ENCODE measurements at places on chromosomes 5 and 9.
A peak's percentile ranks its signal among the peaks of the same experiment; 100 is the strongest.

GRCh38 chr5:140042643-140043507 is at the start of gene NRG2:
Gene NRG2 (minus strand): TSS chr5:140043299.
- peak; percentile 75 for DNase-seq

DNA sequence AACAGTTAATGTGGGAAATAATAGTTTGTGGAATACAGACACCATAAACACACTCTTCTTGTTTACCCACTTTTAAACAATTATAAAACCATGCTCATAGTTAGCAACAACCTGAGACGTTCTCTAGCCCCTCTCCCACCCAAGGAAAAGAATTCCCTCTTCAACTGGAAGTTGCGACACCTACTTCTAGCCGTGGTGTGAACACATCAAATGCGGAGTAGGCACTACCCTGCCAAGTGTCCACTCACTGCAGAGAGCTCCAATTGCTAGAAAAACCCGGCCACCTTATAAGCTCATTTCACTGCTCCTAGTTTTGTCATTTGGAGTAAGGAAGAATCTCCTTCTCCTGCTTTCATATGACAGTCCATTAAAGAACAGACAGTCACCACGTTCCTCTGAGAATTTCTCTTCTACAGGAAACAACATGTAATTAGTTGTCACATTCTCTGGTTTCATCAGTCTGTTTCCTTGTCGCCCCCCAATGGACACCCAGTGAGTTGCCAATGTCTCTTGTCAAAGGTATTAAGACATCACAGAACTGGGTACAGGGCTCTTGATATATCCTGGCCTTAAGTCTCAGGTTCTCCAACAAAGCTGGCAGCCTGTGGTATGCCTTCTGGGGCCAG is 47.3 kb downstream of the PRLR start:
- peak; percentile 35 for DNase-seq

GRCh38 chr9:23412046-23412445 is 414.0 kb downstream of the ELAVL2 start:
- no peak for DNase-seq

DNA sequence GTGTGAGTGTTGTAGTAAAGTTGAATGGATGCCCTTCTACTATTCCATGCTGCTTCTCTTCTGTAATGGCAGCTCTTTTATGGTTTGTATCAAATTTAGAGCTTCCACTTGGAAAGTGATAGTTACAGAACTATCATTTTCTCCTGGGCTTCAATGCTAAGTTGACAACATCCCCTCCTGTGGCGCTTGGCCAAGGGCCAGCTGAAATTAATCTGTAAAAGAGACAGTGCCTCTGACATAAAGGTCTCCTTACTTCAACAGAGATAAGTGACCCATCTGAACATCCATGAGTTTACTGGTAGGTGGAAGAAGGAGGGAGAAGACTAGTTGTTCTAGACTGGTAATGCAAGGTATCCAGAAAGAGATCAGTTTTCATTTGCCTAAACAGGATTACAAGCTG is 39.7 kb downstream of the CHSY3 start:
- DNase-seq = no peak

DNA sequence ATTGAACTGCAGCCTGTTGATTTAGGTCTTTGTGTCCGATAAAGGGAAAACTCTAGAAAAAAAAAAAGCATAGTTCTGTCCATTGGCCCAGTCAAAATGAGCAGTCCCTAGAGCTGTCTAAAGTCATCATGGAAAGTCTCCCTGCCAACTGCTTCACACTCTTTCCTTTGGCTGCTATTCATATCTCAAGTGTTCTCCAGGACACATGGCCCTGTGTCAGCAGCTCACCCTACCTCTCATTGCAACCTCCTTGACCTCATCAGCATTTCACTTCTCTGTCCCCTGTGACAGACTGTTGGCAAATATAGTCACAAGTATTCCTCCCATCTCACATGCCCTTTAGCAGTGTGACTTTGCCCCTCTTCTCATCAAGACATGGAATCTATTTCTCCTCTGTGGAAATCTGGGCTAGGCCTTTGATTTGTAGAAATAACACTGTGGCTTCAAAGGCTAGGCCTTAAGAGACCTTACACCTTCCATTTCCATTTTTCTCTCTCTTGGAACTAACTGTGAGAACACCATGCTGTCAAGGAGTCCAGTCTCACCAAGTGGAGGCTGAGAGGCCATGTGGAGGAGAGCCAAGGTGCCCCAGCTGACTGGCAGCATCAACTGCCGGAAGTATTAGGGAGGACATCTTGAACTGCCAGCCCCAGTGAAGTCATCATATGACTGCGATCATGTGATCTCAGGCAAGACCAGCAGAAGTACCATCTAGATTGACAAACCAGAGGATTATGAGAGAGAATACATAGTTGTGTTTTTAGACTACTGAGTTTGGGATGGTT is 149.4 kb upstream of the TARS1 start:
- DNase-seq = no peak

DNA sequence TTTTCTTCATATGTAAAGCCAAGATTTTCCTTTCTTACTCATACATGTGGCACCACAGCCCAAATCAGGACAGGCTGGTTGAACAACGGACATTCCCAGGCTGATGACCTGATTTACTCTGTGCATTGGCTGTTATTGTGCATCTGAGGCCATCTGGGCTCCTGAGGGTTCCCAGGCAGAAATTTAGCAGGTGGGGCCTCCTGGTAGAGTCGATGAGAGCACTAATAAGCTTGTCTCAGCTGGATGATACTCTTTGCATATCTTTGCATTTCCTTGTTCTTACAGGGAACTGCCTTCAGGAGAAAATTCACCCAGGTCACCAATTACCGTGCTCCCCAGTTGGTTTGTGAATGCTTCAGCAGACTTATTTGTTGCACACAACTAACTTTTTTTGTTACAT is 605.1 kb downstream of the ELAVL2 start:
- no peak for DNase-seq

- DNase-seq = no peak
Observed at GRCh38 chr5:138926688-138927448, 51.7 kb upstream of the LRRTM2 start.

DNA sequence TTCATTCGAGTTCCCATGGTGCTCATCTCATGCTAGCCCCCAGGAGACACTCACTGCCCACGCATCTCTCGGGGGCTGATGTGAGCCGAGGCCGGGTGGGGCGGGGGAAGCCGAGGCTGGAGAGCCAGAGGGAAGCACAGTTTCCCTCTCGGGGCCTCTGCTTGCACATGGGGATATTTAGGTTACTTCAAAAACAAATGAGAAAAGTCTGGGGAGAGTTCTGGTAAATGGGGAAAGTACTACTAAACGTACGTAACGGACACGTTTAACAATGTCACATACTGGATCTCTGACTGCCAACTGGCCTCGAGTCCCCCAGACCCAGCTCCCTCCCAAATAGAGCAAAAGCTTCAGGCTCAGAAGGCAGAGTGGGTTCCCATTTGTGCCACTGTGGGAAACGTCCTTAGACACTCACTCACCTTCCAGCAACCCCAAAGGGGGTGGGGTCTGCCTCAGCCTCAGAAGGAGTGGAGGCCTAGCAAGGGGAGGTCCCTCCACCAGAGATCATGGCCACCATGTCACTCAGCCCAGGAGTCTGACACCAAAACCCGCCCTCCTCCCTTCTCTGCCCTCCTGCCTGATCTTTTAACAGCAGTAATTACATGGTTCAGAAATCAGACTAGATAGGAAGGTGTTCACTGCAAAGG is 33.8 kb upstream of the NTNG2 start:
- no peak for DNase-seq

- DNase-seq = no peak
Observed at GRCh38 chr9:137172901-137173795, 1.3 kb upstream of the TMEM210 start.

- DNase-seq = no peak
Observed at GRCh38 chr5:151240924-151241635, 11.9 kb upstream of the GM2A start.

- DNase-seq = no peak
Observed at GRCh38 chr9:132708769-132709430, 38.6 kb downstream of the GTF3C4 start.

- no peak for DNase-seq
Observed at GRCh38 chr9:95088421-95089161, 228.9 kb downstream of the FANCC start.

GRCh38 chr5:151895660-151896030 is 29.0 kb downstream of the GLRA1 start:
- no peak for DNase-seq

DNA sequence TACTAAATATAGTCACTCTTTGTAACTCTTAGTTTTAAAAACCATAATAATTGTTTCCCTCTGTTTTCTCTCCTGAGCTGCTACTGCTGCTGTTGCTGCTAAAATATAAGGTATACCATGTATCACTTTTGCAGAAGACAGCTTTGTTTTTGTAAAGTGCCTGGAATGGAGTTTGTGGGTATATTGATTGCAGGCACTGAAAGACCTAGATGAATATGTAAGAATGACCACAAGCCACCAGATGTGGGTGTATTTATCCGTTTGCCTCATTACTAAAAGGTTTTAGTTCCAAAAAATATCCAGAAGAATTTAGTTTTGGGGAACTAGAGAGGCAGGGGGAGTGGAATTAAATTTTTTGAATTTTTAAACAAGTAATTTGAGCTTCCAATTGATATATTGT is 151.1 kb upstream of the CDKN2B start:
- DNase-seq = no peak

DNA sequence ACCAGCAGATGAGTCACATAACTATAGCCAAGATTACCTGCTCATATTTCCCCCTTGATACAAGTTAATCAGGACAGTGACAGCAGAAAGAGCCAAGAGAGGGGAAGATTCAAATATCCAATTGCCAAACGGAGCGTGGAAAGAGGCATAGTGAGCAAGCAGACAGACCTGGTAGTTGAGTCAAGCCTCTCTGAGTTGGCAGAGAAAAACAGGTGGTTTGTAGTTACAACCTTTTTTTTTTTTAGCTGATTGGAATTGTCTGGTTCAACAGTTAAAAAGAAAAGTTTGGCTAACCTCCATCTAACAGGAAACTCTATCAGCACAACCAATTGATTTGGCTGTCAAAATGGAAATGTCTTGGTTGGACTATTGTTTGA is 272.1 kb downstream of the TLE1 start:
- DNase-seq = no peak

DNA sequence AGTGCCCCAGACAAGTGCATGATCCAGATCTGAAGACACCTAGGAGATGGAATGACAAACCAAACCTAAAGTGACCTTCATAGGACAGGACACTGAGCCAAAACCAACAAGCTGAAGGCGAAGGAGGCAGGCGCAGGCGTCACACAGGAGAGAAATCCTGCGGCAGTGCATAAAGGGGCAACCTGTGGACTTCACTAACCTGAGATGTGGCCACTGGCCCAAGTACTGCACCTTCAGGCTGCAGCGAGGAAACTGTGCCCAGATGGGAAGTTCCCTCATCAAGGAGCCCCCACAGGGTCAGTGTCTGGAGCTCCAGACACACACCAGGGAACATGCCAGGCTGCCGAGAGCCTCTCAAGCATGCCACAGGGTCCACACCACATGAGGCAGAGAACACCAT is 3.7 kb downstream of the IPPK start:
- no peak for DNase-seq

- no peak for DNase-seq
Observed at GRCh38 chr9:124409410-124409809, 5.8 kb downstream of the PSMB7 start.

GRCh38 chr5:172478256-172478655 is 23.9 kb upstream of the SH3PXD2B start:
- DNase-seq = no peak

DNA sequence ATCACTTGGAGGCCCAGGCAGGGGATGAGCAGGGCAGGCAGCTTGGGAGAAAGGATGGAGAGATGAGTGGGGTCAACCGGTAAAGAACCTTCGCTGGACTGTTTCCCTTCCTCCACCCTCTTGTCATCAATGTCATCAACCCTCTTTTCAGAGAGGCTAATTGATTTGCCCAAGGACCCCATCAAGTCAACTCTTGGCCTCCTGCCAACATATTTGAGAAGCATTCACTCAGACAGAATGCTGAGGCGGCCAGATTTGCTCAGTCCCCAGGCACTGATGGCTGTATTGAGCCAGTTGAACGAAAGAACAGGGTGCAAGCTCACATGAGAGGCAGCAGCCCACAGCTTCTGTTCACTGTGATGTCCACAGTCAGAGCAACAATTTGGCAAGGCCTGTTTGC is 193.5 kb downstream of the RFK start:
- no peak for DNase-seq

GRCh38 chr5:66826263-66826662 is 230.1 kb downstream of the MAST4 start:
- DNase-seq = no peak

DNA sequence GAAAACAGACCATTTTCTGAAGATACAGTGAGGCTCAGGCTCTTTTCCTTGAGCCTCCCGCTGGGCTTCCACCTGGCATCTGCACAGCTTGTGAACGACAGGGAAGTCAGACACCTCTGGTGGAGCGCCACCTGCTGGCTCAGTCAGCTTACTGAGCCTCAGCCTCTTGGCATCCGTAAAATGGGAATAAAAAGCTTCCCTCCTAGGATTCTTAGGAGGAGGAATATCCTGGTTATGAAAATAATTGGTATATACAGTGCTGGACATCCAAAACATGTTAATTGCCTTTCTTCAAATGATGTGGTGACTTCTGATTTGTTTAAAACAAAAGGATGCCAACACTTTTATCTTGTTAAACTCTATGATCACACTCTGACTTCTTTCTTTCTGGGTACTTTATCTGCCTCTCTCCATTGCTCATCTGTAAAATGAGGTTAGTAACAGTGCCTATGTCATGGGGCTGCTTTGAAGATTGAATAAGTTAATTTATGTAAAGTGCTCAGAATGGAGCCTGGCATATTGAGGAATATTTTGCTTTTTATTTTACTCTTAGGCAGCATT is 67.5 kb downstream of the MAMDC2 start:
- DNase-seq = peak; percentile 39

DNA sequence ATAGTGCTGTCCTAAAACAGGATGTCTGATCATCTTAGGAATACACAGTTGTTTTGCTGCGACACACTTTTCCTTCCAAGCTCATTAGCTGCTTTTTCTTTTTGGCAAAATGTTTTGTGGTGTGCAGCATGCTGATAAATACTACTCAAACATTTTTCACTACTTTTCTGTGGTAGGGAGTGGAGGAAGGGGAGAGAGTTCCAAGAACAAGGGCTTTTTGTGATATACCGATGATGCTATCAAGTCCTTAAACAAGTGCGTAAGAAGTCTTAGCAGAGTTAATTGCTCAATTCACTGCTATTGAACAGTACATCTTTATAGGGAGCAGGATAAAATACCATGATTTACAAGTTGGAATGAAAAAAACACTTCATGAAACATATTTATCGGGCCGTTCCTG is 23.6 kb upstream of the TEK start:
- no peak for DNase-seq

- no peak for DNase-seq
Observed at GRCh38 chr5:160270704-160271103, 41.4 kb downstream of the FABP6 start.

GRCh38 chr9:131650254-131650653 is 89.6 kb downstream of the RAPGEF1 start:
- DNase-seq = no peak

GRCh38 chr9:121895818-121896544 is 197.1 kb downstream of the TTLL11 start:
- no peak for DNase-seq

- DNase-seq = no peak
Observed at GRCh38 chr9:70949239-70949638, 172.2 kb downstream of the TRPM3 start.

All from GM10248 (cell line).